ENCODE measurements at places on chromosomes 3 and 15.

DNA sequence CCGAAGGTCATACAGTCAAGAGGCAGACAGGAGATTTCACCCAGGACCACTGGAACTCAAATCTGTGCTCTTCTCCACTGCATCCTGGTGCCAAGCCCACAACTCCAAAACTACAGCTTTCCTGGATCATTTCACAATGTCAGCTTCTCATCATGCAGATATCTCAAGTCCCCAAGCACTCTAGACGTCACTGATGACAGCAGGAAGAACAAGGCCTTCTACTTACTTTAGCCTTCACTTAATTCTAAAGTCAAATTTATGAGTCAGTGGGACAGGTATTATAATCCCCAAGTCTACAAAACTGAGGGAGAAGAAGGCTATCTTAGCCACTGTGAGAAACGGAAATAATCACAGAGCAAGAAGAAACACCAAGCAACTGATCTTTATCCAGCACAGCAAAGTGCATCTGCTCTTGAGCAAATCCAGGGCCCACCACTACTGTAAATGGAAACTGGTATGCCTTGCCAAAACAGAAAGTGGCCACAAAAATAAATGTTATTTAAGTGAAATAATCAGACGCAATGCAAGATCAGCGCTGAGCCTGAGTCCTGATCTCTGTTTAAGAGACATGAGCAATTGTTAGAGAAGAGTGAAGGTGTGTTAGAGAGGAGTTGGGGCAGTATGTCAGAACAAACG is 928 bp downstream of the RAD18 start:
- no peak for DNase-seq

- DNase-seq: no peak
Observed at GRCh38 chr3:126983276-126983652, 349 bp downstream of the PLXNA1 start.

DNA sequence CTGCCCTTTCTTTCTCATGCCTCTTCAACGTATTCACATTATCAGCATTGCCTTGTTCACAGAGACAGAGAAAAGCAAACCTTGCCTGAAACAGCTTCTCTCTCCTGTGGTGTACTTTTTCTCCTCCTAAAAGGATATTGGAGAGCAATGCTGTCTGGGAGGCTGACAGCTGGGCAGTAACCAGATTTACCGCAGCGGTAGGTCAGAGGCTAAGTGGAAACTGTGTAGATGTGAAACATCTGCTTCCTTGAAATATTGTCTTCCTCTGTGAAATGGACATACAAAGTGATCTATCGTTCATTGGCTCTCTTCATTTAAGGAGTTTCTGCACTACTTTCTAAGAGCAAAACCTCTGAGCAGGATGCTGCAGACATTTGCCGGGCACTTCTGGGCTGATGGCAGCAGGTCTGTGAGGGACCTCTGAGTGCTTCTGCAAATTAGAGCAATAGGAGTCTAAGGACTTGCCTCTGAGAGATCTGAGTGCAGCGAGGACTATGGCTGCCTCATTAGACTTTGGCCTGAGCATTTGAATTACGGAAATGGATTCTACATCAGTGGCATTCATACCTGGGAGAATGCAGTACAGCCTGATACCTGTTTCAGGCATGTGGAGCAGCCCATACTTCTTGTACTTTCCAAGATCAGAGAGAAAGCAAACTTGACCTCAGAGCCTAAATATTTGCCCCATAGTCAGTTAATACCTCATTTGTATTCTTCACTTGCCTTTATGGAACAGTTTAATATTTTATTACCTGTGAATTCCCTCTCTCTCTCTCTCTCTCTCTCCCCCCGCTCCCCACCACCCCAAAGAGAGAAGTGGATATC is 260.5 kb upstream of the TPRG1 start:
- DNase-seq: no peak

DNA sequence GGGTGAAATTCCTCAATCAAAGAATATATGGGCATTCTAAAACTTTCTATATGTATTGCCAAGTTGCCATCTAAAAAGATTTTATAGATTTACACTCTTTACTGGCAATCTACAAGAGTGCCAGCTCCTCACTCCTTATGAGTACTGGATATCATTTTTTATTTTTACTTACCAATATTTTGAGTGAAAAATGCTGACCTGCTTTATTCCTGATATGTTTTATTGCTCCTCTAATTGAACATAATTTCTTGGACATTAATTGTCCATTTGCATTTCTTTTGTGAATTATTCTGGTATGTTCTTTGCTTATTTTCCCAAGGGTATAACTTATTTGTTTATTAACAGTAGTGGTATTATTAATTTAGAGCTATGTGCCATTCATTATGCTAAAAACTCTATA is 96.8 kb downstream of the ECT2 start:
- no peak for DNase-seq

DNA sequence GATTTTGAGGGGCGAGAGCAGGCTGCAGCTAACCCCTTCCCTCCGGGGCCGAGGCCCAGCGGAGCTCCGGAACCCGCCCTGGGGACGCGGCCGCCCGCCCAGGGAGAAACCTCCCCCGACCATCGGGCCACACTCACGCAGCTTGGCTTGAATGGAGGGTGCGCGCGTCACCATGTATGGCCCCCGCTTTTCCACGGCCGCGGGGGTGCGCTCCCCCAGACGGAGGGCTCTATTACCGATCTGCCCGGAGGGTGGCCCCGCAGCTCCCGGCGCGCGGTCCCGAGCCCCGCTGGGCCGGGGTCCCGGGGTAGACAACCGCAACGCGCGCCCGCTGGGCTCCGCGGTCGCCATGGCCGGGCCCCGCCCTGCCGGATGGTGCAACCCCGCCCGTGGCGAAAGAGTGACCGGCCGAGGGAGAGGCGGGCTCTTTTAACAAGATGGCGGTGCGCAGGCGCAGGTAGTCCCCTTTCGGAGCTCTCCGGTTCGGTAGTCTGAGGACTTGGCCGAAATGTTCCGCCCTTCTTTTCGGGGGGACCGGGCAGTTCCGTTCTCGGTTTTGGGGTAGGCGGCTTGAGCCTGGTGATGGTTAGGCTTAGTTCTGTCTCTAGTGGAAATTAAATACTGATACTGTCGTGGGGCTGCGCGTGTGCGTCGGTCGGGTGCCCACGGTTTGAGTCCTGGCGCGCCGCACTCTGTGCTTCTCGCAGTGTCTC is at the start of gene FAM219B:
TSS of gene FAM219B (minus strand) at position 402 of the 713 bp plus-strand sequence. CDS start at position 351, 51 bp downstream.
- DNase-seq: peak; percentile 62

GRCh38 chr15:78507831-78508160 is 419 bp downstream of the HYKK start:
- DNase-seq: no peak

DNA sequence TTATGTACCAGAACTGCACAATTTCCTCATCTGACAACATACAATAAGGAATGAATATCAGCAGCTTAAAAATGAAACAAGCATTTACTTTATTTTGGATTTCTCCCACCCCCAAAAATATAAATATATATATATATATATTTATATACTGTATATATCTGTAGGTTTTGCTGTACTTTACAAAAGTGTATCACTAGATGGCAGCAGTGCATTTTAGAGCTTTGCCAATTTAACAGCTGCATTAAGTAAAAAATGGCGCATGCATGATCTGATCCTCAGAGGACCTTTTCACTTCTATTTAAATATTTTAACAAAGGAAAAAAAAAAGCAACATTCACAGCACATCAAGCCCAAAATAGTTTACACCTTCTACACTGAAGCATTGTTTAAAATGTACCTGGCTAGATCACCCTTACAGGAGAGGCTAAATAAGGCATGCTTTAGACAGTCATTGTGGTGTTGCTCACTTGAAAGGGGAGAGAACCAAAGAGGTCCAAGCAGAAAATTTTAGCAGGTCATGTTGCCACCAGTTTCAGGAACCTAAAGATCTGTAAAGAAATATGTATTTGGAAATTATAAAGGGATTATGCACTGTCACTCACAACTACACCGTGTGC is 72.6 kb downstream of the NPTN start:
- DNase-seq: peak; percentile 17

GRCh38 chr3:186517218-186517617 is 27.0 kb downstream of the CRYGS start:
- DNase-seq: no peak

- no peak for DNase-seq
Observed at GRCh38 chr15:68383161-68384074, 48.5 kb downstream of the ITGA11 start.

- DNase-seq: no peak
Observed at GRCh38 chr3:82129221-82129801, 367.9 kb upstream of the GBE1 start.

- DNase-seq: no peak
Observed at GRCh38 chr15:101447168-101447533, 42.4 kb downstream of the PCSK6 start.

DNA sequence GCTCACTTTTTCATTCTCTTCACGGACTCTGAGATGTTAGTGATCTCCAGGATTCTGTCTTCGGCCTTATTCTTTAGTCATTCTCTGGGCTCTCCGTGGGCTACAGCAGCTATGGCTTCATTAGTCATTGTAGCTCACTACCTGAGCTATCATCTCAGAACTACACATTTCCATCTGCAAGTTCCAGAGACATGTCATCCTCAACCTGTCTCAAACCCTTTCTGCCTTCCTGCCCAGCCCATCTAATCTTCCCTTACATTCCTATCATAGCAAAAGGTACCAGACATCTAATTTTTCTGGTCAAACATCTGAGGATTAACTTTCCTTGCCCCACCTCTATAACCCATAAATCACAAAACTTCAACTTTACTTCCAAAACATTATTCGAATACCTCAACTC is 13.2 kb downstream of the TSPAN3 start:
- no peak for DNase-seq

- DNase-seq: no peak
Observed at GRCh38 chr3:60758831-60759230, 492.4 kb downstream of the FHIT start.

GRCh38 chr15:31077181-31077580 is 24.3 kb downstream of the TRPM1 start:
- DNase-seq: no peak

DNA sequence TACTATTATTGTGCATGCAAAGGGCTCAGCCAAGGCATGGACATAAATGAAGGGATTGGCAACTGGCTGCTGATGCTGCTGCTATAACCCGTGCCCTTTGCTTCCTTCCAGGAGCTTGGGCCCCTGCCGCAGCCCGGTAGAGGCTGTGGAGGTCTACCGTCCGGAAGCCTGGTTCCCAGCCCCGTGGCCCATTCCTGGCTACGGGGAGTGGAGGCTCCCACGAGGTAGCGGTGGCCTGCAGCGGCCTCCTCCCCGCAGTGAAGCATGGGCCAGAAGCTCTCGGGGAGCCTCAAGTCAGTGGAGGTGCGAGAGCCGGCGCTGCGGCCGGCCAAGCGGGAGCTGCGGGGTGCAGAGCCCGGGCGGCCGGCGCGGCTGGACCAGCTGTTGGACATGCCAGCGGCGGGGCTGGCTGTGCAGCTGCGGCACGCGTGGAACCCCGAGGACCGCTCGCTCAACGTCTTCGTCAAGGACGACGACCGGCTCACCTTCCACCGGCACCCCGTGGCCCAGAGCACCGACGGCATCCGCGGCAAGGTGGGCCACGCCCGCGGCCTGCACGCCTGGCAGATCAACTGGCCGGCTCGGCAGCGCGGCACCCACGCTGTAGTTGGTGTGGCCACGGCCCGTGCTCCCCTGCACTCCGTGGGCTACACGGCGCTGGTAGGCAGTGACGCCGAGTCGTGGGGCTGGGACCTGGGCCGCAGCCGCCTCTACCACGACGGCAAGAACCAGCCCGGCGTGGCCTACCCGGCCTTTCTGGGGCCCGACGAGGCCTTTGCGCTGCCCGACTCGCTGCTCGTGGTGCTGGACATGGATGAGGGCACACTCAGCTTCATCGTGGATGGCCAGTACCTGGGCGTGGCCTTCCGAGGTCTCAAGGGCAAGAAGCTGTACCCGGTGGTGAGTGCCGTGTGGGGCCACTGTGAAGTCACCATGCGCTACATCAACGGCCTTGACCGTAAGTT is 15.0 kb downstream of the SPSB4 start:
- no peak for DNase-seq

DNA sequence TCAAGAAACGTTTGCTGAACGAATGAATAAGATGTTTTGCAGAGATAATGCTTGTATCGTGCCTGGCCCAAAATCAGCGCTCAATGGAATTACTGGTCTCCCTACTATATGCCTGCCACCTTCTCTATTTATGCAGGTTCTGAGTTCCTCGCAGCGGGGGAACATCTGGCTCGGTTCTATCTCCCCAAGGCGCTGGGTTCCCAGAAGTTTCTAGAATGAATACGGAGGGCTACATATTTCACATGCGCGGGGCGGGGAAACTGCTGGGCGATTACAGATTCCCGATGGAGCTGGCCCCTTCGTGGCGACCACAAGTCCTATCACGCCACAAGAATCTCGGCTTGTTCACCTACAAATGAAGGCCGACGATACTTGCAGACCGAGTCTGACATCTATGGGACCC is 411 bp upstream of the EIF2B5 start:
- no peak for DNase-seq

GRCh38 chr15:100204771-100205170 is 137.0 kb downstream of the ADAMTS17 start:
- no peak for DNase-seq

- DNase-seq: no peak
Observed at GRCh38 chr3:59968513-59969045, 918.8 kb upstream of the CFAP20DC start.

- no peak for DNase-seq
Observed at GRCh38 chr15:75042730-75043508, 19.5 kb downstream of the PPCDC start.

DNA sequence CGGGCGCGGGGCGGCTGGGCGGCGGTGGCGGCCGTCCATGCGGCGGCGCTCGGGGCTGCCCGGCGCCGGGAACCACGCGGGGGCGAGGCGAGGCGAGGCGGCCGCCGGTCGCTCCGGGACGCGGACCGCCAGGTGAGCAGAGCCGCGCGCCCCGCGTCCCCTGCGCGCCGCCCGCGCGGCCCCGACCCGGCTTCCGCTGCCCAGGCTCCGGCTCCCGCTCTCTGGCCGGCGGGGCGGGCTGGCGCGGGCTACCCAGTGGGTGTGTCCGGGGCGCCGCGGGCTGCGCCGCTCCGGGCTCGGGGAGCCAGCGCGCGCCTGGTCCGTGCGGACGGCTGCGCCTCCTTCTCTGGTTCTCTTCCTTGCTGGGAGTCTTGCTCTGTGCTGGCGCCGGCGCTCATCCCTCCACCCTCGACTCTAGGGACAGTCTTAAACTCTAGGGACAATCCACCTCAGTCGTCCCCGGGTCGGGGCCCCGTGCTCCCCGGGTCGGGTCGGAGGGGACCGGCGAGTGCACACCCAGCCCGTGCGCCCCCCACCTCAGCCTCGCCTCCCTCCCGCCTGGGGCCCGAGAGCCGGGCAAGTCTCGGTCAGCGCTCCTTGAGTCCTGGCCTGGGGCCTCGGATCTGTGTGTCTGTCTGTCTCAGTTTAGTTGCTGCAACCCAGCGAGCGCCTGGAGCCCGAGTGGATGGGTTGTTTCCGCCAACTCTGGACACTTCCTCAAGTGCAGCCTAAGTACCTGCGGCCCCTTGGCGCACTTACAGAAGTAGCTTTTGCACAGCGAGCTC is 488 bp downstream of the THSD4 start:
- DNase-seq: peak; percentile 49

- no peak for DNase-seq
Observed at GRCh38 chr3:157566596-157566995, 63.4 kb upstream of the VEPH1 start.

- DNase-seq: no peak
Observed at GRCh38 chr3:138782755-138783154, 52.0 kb downstream of the PIK3CB start.

Data from NCI-H510A (cell line).